Dermis lymphatic vessel endothelial cell (primary cell): ENCODE measurements at places on chromosomes 2 and 18. TPM values are rescaled to one million over a fixed set of nuclear protein-coding genes. Genes with fewer than 3 reads are reported as not detected.

The SCG2 gene
- under 0.01 TPM in 1 of 2 replicates, not detected in the other for total RNA-seq

The TLX2 gene
- total RNA-seq: not detected in 2 replicates

The COL3A1 gene
- total RNA-seq: 0.95 and 6.9 TPM in 2 replicates

The CDCA7 gene
- 2.0 and 3.2 TPM in 2 replicates for total RNA-seq

The LYPD1 gene
- 0.22 TPM in 1 of 2 replicates, not detected in the other for total RNA-seq

The GPR17 gene
- total RNA-seq: not detected in 2 replicates
